ENCODE measurements at places on chromosomes 6 and 20.

GRCh38 chr20:41538810-41539596 is 79.2 kb downstream of the CHD6 start:
- no peak for DNase-seq

- no peak for DNase-seq
Observed at GRCh38 chr20:57736738-57737347, 27.0 kb upstream of the PMEPA1 start.

DNA sequence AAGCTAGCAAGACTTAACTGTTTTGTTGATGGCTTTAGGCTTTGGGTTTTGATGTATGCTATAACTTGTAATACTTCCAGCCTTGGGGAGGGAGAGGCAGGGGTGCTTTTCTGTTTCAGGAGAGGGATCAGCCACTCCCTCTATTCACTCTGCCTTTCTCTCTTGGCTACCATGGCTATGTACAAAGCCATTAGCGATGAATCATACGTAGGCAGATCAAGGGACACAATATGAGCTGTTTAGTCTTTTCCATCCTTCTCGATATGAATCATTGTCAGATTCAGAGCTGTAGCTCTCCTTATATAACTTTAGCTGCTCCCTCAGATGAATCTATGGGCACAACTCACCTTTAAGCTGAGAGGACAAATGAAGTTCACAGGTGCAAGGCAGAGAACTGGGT is 230.6 kb downstream of the TSHZ2 start:
- DNase-seq: no peak

DNA sequence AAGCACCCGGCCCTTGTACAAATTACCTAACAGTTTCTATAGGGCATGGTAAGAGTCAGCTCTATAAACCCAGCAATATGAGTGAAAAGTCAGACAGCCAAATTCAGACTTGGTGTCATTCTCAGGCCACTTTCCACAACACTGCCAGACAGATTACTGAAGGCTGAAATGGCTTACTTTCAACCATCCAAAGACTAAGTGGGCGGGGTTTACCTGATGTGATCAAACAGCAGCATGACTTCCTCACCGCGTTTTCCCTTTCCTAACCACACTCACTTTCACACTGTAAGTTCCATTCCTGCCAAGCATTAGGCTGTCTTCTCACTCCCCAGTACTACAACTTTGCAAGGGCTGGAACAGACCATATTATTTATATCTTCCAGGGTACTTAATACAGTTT is 85.9 kb downstream of the SMLR1 start:
- DNase-seq: no peak

DNA sequence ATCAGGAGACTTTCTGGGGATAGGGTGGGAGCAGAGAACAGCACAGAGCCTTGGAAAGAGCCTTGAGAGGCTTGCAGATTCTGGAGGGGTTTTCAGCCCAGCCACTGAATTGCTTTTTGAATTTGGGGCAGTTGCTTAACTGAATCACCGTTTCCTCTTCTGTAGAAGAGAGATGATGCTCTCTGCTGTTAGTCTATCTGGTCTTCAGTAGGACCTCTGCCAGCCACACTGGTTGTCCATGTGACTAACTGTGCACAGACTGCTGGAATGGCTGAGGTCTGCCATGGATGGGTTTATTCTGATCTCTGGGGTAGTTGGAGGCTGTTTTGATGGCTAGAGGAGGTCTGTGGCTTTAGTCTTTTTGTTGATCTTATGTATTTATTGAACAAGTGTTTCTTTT is 21.4 kb upstream of the PRDM1 start:
- no peak for DNase-seq

DNA sequence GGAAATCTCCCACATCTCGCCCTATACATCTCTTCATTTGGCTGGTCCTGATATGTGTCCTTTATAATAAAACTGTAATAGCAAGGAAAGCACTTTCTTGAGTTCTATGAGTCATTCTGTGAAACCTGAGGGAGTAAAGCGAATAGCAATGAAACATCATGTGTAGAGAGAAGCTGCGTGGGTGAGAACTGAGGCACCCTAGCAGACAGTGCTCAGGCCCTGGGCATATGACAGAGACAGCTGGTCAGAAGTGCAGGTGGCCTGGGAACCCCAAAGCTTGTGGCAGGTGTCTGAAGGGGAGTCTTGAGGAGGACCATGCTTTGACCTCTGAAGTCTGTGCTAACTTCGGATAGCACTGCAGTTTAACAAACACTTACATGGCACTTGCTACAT is 1.3 kb upstream of the BLOC1S5 start:
- peak; percentile 5 for DNase-seq

DNA sequence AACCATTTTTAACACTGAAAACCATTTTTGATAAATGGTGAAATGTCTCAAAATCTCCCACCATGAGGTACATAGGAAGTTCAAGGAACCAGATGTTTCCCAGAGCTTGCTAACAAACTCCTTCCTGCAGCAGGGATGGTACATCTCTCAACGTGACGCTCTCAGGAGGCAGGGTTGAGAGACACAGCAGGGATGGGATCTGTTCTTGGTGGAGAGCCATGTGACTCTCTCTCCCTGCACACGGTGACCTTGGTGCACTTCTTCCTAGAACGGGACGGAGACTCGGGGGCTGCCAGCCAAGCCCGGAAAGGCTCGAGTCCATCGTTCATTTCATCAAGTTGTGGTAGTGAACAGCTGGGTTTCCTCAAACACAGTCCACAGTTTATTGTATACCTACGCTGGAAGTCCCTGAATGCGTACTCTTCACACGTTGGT is 94.2 kb downstream of the FAM50B start:
- DNase-seq: no peak

DNA sequence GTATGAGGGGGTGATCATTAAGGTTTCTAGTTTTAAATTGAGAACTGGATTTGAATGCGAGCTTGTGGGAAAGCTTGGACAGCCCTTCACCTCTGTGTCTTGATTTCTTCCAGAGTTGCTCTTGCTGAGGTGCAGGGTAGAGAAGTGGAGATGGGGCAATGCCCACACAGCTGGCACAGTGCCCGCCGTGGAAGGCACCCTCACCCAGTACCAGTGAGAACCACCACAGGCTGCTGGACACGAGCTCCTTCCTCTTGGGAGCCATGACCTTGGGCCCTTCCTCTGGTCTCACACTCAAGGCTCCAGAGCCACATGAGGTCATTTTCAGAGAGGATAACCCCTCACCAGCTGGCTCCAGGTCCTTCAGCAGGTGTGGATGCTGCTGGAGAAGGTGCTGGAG is 67.3 kb downstream of the DACT2 start:
- no peak for DNase-seq

- DNase-seq: no peak
Observed at GRCh38 chr6:107488875-107489635, 862 bp upstream of the SOBP start.

DNA sequence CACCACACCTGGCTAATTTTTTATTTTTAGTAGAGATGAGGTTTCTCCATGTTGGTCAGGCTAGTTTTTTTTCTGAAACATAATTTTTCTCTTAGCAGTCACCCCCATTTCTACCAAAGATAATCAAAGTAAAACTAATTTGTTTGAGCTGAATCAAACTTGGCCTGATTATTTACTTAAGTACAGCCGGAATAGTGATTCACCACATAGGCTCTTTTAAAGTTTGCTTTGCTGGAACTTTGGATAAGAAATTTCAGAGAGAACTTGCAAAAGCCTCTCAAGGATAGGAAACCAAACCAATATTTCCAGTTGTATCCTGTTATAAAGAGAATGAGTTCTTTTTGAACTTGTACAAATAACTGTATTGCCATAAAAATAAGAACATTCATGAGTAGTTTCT is 105.0 kb upstream of the SYNCRIP start:
- DNase-seq: no peak

GRCh38 chr20:20333866-20334265 is 34.0 kb upstream of the INSM1 start:
- no peak for DNase-seq

DNA sequence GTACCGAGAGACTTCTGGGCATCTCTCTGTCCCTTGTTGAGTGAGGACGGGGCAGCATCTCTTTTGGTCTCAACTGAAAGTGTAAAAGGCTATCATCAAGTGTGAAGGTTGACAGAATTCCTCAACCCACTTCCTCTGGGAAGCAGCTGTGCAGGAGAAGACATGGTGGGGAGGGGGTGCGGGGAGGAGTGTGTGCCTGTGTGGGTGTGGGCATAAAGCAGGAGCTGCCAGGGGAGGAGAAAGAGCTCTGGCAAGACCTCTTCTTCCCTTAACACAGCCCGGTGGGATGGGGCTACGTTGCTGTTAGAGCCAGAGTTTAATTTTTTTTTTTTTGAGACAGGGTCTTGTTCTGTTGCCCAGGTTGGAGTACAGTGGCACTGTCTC is 31.8 kb downstream of the CPXM1 start:
- no peak for DNase-seq
